NCI-H446 treated with DMSO at 0.1 percent for 48 hours (cell line): ENCODE measurements at places on chromosomes 5 and 9.

DNA sequence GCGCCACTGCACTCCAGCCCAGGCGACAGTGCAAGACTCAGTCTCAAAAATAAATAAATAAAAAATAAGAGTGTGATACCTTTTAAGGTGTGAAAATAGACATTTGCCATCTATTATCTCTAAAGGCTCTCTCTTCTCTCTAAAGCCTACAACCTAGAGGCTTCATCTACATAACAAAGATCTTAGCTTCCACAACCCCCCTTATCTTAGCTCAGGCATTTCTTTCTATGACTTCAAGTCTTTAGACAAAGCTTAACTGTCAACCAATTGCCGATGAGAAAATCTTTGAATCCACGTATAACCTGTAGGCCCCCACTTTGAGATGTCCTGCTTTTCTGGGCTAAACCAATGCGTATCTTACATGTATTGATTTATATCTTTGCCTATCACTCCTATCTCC, 64.9 kb upstream of the ADAMTS19 start:
- DNase-seq, result no peak

- DNase-seq, result no peak
Observed at GRCh38 chr9:70902171-70902570, 219.2 kb downstream of the TRPM3 start.

- DNase-seq, result no peak
Observed at GRCh38 chr5:93240228-93240834, 340.7 kb downstream of the NR2F1-AS1 start.

GRCh38 chr9:3528451-3528850, 2.6 kb upstream of the RFX3 start:
- no peak for DNase-seq

DNA sequence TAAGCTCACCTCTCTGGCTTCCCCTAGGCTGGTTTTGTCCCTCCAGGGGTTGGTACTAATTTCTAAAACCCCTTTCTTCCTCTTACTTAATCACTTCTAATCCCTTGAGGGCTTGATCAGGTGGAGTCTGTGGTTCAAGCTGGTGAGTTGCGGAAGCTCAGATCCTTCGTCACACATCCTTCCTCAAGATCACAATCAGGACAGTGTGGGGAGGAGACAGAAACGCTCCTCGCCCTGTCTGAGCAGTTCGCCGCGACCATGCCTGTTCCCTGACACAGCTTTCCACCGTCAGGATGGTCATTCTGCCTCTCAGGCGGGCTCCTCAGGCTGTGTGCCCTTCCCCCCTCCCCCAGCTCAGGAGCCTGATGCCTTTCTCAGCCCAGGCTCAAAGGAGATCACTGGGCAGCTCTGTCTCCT, 24.3 kb downstream of the CPLX2 start:
- no peak for DNase-seq

DNA sequence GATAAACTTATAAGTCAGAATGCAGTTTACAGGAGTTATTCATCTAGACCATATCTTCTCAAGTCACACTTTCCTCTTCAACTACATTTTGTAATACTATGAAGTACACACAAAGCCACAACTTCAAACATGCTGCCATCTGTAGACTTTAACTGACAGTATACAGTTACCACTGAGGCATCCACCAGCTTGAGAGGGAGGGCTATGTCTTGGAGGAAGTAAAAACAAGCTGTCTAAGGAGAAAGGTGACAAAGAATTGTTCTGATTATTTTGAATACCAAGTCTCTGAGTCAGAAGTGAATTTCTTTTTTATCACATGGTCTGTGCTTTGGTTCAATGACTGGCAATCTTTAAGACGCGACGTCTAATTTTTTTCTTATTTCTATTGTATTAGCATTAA, 97.6 kb upstream of the CDH10 start:
- no peak for DNase-seq

DNA sequence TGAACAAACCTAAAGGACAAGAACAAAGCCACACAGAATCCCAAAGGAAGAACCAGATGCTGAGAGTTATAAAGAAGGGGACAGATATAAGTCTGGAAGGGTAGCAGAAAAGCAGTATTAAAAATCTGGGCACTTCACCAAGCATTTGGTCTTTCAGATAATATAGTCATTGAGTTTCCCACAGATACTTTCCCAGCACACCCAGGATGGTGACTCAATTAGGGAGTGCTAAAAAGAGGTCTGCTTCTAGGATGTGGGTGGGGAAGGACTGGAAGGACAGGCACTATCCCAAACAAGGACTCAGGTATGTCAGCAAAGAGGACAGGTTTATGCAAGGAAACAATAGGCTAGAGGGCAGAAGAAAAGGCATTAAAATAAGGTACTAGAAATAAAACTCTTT, 59.3 kb downstream of the DIAPH1 start:
- no peak for DNase-seq

- DNase-seq, result no peak
Observed at GRCh38 chr9:89009546-89009840, 18.2 kb downstream of the S1PR3 start.

- no peak for DNase-seq
Observed at GRCh38 chr9:4020038-4020754, 279.7 kb downstream of the GLIS3 start.
